ENCODE measurements at places on chromosomes 3 and 15.

GRCh38 chr15:58626378-58626777 lies 123.1 kb downstream of the ADAM10 start:
- DNase-seq, result no peak

DNA sequence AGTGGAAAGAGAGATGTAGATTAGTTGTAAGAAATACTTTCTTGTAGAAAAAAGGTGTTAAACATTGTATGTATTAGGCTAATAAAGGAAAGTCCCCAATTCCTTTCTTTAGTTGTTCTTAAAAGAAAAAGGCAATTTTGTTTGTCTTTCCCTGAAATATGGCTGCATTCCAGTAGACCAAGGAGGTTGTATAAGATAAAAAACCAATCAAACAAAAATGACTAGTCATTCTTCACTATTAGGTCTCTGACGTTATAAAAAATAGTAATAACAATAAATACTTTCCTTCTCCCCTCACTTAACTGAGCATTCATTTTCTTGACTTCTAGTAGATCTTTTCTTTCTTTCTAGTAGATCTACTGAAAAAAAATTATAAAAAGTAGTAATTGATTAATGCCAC lies 8.6 kb upstream of the PPM1L start:
- no peak for DNase-seq

DNA sequence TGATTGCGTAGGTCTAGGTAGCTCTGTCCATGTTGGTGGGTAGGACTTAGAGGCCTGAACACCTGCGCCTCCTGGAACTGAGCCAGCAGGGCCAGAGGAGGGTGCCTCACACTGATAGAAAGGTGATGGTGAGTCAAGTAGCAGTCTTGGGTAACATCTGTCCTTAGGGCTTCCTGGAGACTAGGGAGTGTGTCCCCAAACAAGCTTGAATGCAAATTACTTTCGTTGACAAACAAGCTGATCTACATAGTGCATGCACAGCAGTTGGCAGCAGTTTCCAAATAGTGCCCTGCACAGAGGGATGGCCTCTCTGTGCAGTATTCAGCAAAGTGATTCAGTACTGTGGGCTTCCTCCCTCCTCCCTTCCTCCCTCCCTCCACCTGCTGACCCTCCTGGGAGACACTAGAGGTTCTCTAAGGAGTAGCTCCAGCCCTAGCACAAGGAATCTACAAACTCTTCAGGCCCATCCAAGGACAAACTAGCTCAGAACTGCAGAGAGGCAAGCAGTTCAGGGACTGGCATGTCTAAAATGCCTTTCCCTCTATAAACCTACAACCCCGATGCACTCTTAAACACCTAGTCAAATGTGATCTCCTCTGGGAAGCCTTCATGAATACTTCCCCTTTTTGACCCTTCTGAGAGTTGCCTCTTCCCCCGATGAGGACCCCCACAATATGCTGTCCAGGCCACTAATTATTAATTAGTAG lies 61.0 kb downstream of the TLE3 start:
- no peak for DNase-seq

DNA sequence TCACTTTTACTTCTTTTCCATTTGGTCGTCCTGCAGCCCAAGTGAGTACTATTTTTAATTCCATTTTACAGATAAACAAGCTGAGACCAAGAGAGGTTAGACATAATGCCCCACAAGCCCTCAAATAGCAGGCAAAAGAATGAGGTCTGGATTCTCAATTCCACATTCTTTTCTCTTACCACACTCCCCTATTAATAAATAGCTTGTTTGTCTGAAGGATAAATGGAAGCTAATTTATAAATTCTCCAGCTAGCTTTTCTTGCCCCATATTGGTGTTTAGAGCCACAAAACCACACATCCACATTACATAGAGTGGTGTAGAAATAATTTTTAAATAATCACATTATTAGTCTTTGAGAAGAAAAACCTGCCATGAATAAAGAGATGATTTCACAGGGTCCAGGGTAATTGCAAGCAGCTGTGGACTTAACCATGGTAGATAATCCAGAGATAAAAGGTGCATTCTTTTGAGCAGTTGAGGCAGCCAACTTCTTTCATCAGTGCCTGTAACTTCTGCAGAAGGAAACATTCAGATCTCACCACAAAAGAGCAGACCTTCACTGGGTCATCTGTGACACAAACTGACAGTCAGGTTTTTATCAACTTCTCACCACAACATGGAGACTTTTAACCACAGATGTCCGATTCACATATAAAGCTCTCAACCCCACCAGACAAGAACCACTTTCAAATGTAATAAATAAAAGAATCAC lies 313.4 kb upstream of the STT3B start:
- DNase-seq, result no peak

GRCh38 chr15:82803793-82804574 lies 1.9 kb downstream of the FSD2 start:
- no peak for DNase-seq

DNA sequence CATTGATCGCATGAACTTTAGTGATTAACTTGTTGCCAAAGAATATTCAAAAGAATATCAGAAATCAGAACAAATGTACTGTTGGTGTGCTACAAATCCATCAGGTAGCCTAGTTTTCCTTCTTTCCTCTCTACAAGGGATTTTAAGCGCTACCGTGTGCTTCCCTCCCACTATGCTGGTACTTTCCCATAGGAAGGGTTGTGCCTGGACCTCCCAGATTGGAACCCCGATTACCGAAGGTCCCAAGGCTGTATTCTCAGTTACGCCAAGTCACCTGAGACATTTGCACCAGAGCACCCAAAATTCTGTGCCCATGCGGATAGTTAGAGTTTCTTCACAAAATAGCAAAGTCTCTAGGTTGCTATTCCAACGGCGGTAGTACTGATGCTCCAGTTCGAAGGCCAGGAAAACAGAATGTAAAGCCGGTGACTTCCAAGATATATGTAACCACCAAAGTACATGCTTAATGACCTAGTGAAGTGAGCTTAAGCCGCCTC lies 23.4 kb upstream of the GATM start:
- DNase-seq, result no peak

- no peak for DNase-seq
These were observed 163.9 kb downstream of the THSD4 start for GRCh38 chr15:71278989-71279756.

DNA sequence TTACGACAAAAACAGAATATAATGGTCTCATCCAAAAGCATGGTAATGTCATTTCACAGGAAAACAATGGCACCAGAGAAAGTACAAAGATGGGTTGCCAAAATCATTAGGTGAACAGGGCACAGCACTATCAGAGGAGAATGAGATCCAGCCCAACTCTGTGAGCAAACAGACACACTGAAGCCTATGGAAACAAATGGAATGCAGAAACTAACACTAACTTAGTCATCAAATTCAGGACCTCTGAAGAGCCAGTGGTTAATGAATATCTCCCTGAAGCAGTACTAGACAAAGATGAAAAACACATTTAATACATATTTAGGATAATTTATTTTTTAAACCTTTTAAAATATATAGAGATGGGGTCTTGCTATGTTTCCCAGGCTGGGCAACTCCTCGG lies 14.6 kb upstream of the RPS17 start:
- no peak for DNase-seq

GRCh38 chr15:41104234-41104633 lies 11.8 kb downstream of the INO80 start:
- no peak for DNase-seq

DNA sequence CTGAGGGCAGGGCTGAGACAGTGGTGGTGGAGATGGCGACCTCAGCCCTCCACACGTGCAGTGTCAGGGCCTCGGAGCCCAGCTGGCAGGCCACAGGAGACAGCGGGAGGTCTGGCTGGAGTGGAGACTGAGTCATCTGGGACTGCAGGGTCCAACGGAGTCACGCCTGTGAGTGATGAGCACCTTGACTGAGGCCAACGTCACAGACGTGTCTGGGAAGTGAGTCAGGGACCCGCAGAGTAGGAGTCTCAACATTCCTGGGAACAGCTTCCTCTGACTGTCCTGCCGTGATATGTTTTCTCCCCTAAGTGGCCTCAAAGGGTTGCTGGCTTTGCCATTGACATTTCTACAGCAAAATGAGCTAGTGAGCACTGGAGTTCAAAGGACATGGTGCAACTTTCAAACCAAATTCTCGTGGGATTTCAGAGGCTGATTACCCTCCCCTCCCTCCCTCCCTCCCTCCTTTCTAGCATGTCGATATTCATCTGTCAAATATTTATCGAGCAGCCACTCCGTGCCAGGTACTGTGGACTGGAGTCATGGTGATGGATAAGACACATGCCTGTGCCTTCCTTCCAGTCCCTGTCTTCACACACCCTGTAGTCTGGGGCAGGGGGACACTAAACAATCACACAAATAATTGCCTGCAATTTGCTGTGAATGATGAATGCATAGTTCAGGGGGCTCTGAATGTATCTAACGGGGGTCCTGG lies 53.3 kb upstream of the AMOTL2 start:
- DNase-seq, result no peak

GRCh38 chr15:92533298-92533697 lies 122.3 kb downstream of the FAM174B start:
- no peak for DNase-seq

DNA sequence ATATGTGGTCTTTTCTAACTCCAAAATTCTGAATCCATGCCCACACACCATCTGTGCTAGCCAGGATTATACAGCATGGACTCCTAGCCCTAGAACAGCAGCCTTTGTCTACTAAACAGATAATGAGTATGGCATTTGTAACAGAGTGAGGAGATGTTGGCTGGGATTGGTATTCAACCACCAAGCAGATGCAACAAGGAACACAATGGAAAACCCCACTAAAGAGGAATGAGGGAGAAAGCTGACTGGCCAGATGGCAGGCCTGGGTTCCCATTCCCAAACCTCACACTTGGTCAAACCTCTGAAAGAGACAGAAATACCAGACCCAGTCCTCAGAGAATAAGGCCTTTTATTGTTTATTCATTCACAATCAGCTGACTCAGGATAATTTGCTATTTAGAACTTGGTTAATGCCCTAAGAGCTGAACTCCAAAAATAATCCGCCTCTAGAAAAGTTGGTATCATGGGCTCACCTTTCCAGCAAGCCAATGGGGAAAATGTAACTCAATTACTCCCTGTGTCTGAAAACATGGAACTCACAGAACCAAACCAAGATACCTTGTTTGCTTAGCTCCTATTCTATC lies 145.6 kb downstream of the LRRC3B start:
- no peak for DNase-seq

DNA sequence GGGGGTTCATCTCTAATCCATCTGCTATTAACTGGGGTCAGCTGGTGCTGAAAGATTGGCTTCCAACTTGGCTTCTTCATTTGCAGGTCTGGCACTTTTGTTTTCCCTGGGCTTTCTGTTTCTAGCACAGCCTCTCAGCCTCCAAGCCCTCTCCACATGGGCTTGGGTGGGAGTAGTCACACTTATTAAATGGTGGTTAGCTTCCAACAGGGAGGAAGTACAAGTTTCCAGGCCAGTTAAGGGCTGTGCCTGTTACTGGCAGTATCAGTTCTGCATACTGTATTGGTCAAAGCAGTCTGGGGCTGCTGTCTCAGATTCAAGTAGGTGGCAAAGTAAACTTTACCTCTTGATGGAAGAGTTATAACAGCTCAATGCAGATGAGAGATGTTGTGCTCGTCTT lies 627.1 kb upstream of the CCDC54 start:
- no peak for DNase-seq

GRCh38 chr3:43102773-43103480 lies 3.0 kb downstream of the POMGNT2 start:
- DNase-seq, result no peak

GRCh38 chr15:23069496-23070166 lies 30.3 kb upstream of the TUBGCP5 start:
- peak; percentile 42 for DNase-seq

GRCh38 chr3:125965505-125965904 lies 3.5 kb upstream of the ROPN1B start:
- no peak for DNase-seq

- no peak for DNase-seq
These were observed 9.5 kb downstream of the RUVBL1 start for GRCh38 chr3:128113817-128114794.

DNA sequence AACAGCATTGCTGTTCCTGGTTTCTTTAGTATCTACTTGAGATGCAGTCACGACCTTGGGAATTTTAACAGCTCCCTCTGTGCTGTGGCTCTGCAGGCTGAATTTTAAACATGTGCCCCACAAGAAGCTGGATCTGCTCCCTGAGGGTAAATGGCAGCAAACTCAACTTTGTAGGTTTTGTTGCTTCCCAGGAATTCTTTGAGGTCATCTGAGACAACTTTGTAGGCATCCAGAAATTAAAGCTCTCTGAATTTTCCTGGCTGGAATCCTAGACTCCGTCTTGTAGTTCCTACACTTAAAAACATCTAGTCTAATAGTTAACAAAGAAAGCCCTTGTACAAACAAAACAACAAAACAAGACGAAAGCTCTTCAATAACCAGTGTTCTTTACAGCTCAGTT lies 366.3 kb downstream of the FEZF2 start:
- DNase-seq, result no peak

GRCh38 chr15:57611938-57612337 lies 20.2 kb downstream of the MYZAP start:
- DNase-seq, result peak; percentile 38

DNA sequence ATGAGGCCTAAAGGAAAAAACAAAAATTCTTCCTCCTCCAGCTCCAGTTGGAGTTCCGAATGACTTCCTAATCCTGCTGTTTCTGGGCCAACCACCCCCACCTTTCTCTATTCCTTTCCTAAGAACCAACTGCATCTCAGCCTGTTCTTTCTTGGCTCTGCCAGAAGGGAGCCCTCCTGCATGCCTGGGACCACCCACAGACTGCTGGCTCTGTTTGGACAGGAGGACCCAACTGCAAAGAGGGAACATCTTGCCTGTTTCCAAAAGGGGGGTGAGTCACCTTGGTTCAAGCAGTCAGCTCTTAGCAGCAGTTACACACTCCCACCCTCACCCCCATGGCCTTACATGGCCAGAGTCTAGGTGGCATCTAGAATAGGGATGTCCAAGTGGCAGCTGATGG lies 116.0 kb upstream of the PRICKLE2 start:
- peak; percentile 33 for DNase-seq

GRCh38 chr3:32757618-32758374 lies 60.0 kb upstream of the TRIM71 start:
- no peak for DNase-seq

DNA sequence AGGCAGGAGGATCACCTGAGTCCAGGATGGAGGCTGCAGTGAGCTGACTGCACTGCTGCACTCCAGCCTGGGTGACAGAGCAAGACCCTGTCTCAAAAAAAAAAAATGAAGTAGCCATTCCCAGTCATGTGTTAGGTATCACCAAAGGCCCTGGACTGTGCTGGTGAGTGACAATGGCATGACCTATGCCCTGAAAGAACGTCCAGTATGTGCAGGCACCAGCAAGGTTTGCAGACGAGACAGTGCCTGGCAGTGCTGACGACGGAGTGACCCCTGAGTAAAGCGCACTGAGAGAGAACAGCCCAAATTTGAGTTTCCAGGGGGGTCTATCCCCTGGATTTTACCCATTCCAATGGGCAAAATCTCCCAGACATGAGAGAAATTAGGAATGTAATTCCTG lies 45.2 kb downstream of the RBPMS2 start:
- DNase-seq, result no peak

- peak; percentile 16 for DNase-seq
These were observed 32.4 kb upstream of the PRTG start for GRCh38 chr15:55775316-55775715.

GRCh38 chr3:120286465-120286864 lies 1.4 kb upstream of the GPR156 start:
- DNase-seq, result no peak

All from iPS-NIHi11 (cell line).